Activated naive CD8-positive, alpha-beta T cell treated with anti-CD3 and anti-CD28 coated beads, Interleukin-2, amount 10 ng/mL, durations not matched to agents 7 days and 5 days (primary cell): ENCODE measurements at places on chromosomes 3 and 15. TPM values are rescaled to one million over a fixed set of nuclear protein-coding genes. Genes with fewer than 3 reads are reported as not detected.

DNA sequence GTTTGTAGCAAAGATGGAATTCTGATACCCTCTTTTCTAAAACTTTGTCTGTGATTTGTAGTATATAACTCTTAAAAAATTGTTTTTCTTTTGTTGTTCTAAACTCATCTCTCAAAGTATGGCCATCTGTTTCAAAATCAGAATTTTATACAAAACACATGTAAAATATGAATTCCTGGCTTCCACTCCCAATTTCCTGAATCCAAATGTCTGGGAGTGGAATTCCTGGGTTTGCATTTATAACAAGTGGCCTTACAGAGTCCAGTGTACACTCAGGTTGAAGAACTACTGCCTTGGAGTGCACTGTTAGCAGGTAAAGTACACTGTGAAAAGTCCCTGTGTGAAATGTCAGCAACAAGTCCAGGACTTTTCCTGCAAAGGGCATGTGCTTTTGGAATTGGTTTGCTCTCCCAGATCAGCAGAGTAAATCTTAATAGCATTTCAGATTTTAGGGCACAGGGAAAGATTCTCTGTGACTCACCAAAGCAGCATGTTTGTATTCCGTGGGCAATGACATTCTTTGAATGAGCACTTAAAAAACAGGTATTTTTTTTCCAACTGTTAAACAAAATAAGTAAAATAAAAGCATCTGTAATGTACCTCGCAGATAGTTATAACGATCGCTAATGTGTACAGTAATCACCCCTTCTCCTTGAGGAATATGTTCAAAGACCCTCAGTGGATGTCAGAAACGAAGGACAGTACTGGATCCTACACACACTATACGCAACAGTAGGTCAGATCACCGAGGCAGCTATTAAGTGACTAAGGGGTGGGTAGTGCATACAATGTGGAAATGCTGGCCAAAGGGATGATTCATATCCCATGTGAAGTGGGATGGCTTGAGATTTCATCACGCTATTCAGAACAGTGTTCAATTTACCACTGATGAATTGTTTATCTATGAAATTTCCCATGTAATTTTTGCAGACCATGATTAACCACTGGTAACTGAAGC, 2.0 kb upstream of the CLDN16 start:
- DNase-seq: no peak
- no peaks in the 10 kb centered on the region for H3K36me3 ChIP-seq
- H3K27ac ChIP-seq: no peak overlapping the region
- H3K4me1 ChIP-seq: no peaks in the 10 kb centered on the region

GRCh38 chr3:62065985-62066693, 307.2 kb downstream of the FEZF2 start:
- no peak overlapping the region for H3K4me3 ChIP-seq
- H3K36me3 ChIP-seq: no peaks in the 10 kb centered on the region
- no peak for DNase-seq
- no peaks in the 10 kb centered on the region for H3K4me1 ChIP-seq
- H3K27ac ChIP-seq: no peak overlapping the region
- H3K27me3 ChIP-seq: no peaks in the 10 kb centered on the region

- peak overlapping the region; percentile 56 for H3K27ac ChIP-seq
- peaks cover 5% of the 10 kb centered on the region for H3K36me3 ChIP-seq
- peak overlapping the region; percentile 2 for H3K4me3 ChIP-seq
- peaks cover 9% of the 10 kb centered on the region for H3K4me1 ChIP-seq
These were observed 66.4 kb upstream of the CCNL1 start for GRCh38 chr3:157226173-157226847.

- H3K27me3 ChIP-seq: no peaks in the 10 kb centered on the region
- no peak overlapping the region for H3K4me3 ChIP-seq
- DNase-seq: no peak
- H3K4me1 ChIP-seq: no peaks in the 10 kb centered on the region
These were observed 30.1 kb downstream of the SCG5 start for GRCh38 chr15:32671339-32672325.

DNA sequence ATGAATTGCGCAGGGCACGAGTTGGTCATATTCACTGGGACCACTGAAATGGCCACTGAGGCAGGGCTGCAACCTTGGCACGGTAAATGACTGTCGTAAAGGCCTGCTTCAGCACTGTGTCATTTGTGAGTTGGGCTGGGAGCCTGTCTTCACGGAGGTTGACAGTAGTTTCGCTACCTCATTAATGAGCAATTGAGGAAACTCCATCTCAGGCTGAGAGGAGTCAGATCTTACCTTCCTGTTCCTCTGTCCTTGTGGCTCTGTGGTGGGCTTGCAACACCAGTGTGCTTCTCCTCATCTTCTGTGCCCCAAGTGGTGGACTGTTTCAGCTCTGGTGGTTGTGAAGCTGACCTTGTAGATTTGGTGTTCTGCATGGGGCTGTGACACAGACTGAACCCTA, 80.1 kb upstream of the EIF1B start:
- no peak overlapping the region for H3K27ac ChIP-seq
- DNase-seq: no peak
- no peaks in the 10 kb centered on the region for H3K27me3 ChIP-seq
- H3K4me1 ChIP-seq: peaks cover 3% of the 10 kb centered on the region
- peaks cover 4% of the 10 kb centered on the region for H3K36me3 ChIP-seq
- no peak overlapping the region for H3K4me3 ChIP-seq

GRCh38 chr3:128585974-128586373, 64.6 kb downstream of the RPN1 start:
- no peak overlapping the region for H3K27ac ChIP-seq
- no peak overlapping the region for H3K4me3 ChIP-seq
- H3K36me3 ChIP-seq: peaks cover 3% of the 10 kb centered on the region
- peaks cover 3% of the 10 kb centered on the region for H3K27me3 ChIP-seq
- DNase-seq: no peak
- peaks cover 10% of the 10 kb centered on the region for H3K4me1 ChIP-seq

DNA sequence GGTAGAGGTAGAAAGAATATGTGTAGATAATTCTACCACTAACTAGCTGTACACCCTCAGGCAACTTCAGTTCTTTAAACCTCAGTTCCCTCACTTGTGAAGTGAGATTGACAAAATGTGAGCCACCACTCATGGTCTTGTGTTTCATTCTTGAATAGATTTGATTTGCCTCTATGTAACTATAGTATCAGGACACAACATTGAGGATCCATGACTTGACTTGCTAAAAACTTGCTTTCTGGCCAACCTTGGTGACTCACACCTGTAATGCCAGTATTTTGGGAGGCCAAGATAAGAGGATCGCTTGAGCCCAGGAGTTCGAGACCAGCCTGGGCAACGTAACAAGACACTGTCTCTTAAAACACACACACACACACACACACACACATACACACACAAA, 115.8 kb upstream of the FLNB start:
- no peak overlapping the region for H3K4me3 ChIP-seq
- H3K36me3 ChIP-seq: peaks cover 6% of the 10 kb centered on the region
- H3K27me3 ChIP-seq: no peaks in the 10 kb centered on the region
- DNase-seq: no peak

DNA sequence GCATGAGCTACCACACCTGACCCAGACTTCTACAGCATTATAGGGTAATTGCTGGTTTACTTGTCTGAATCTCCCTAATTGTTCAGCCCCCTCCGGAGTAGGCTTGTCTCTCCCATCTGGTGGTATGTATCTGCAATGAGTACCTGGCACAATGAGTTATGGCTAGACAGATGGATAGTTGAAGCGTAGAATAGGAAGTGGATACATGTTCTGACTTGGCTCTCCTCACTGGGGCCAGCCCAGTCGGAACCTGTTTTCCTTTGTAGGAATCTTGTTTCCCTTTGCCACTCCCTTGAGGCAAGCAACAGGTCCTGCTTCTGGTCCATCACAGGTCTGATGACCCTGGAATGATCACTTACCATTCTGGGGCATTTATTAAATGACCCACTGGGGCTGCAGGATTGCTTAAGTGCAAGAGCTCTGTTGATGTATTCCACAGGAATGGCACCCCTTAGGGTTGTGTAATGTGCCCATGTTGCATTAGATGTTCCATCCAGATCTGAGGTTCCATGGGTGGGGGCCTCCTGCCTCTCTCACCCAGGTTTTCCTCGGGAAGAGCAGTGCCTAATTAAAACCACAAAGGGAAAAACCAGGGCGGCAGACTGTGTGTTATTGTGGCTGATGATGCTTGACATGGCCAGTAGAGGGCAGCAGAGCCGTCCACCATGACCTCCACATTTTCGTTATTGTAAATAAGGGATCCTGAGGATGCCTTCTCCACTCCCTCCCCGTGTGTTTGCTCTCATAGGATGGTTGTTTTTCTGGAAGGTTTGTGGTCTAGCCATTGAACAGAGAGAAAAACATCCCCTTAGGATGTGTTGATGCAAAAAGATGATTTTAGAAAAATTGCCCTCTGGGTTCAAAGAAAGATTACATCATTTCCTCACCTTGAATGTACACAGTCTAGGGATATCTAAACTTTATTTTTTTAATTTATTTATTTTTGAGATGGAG, 58.0 kb downstream of the CMTM8 start:
- peak; percentile 61 for DNase-seq
- peak overlapping the region; percentile 77 for H3K27ac ChIP-seq
- H3K4me3 ChIP-seq: peak overlapping the region; percentile 62
- peaks cover 17% of the 10 kb centered on the region for H3K4me1 ChIP-seq
- no peaks in the 10 kb centered on the region for H3K36me3 ChIP-seq

GRCh38 chr3:8325306-8325705, 176.3 kb upstream of the LMCD1 start:
- H3K4me3 ChIP-seq: no peak overlapping the region
- no peaks in the 10 kb centered on the region for H3K4me1 ChIP-seq
- DNase-seq: no peak
- no peak overlapping the region for H3K27ac ChIP-seq

GRCh38 chr3:164194842-164195241, 883.5 kb downstream of the SI start:
- H3K4me3 ChIP-seq: no peak overlapping the region
- H3K27ac ChIP-seq: no peak overlapping the region
- no peaks in the 10 kb centered on the region for H3K4me1 ChIP-seq
- DNase-seq: no peak

DNA sequence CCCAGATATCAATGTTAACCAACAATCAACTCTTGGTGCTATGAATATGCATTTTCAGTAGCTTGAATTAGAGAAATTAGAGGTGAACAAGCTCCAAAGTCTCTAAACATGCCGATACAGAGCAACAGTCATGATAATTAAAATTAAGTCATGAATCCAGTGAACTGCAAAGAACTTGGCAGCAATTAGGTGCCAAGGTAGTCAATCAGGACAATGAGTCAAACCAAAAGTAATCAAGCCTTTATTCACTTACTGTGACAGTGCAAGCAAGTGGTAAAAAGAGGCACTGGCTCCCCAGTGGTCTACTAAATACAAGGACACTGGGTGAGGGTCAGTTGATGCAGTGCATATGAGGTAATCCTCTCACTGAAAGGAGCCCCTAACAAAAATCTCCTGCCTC, 1.8 kb downstream of the ZNF770 start:
- no peak for DNase-seq
- peaks cover 22% of the 10 kb centered on the region for H3K4me1 ChIP-seq
- H3K27me3 ChIP-seq: no peaks in the 10 kb centered on the region
- peak overlapping the region; percentile 94 for H3K4me3 ChIP-seq
- H3K27ac ChIP-seq: peak overlapping the region; percentile 95

GRCh38 chr15:93467337-93467736, 378.3 kb upstream of the RGMA start:
- H3K4me1 ChIP-seq: no peaks in the 10 kb centered on the region
- DNase-seq: no peak
- H3K4me3 ChIP-seq: no peak overlapping the region
- peaks cover 6% of the 10 kb centered on the region for H3K27me3 ChIP-seq
- H3K36me3 ChIP-seq: no peaks in the 10 kb centered on the region

DNA sequence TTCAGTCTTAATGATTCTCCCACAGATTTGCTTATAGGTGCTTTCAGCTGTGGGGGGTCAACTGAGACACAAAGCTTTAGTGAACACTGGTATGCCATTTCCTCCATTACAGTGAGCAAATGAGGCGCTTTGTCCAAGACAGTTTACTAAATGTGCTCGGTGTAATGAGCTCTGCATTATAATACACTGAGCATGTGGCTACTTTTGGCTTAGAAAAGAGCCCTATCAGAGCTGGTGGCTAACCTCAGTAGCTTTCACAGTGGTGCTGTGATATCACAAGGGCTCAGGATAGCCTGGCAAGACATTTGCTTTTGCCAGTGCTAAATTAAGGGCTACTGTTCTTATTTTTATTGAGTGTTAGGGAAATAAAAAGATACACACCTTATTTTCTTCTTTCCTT, 749.7 kb upstream of the ARPP21 start:
- no peaks in the 10 kb centered on the region for H3K27me3 ChIP-seq
- no peaks in the 10 kb centered on the region for H3K36me3 ChIP-seq
- no peak overlapping the region for H3K27ac ChIP-seq
- no peaks in the 10 kb centered on the region for H3K4me1 ChIP-seq

DNA sequence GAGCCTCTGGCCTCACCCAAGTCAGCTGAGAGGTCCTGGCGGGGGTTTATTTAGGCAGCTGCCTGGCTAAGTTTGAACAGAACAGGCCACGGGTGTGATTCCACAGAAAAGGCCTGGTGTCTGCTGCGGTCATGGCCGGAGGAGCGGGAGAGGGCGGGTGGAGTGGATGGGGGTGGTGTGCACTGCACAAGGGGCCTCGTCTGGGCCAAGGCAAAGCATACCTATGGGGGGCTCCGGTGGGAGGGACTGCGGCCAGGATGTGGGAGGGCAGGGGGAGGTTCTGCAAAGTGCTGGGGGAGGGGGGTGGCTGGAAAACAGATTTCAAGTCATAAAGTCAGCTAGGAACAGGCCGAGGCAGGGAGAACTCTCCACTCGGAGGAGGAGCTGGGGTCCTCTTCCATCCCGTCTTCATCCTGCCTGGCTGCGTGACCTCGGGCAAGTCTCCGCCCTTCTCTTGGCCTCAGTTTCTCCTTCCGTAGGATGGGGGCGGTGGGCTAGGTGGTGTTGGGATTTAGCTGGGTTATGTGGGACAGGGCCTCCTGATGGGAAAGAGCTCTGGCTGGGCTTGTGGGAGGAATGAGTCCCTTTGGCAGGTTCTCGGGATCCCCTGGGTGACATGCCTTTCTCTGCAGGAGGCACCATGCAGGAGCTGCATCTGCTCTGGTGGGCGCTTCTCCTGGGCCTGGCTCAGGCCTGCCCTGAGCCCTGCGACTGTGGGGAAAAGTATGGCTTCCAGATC, 878 bp downstream of the ISLR start:
- H3K27ac ChIP-seq: no peak overlapping the region
- H3K4me3 ChIP-seq: no peak overlapping the region
- H3K36me3 ChIP-seq: no peaks in the 10 kb centered on the region

DNA sequence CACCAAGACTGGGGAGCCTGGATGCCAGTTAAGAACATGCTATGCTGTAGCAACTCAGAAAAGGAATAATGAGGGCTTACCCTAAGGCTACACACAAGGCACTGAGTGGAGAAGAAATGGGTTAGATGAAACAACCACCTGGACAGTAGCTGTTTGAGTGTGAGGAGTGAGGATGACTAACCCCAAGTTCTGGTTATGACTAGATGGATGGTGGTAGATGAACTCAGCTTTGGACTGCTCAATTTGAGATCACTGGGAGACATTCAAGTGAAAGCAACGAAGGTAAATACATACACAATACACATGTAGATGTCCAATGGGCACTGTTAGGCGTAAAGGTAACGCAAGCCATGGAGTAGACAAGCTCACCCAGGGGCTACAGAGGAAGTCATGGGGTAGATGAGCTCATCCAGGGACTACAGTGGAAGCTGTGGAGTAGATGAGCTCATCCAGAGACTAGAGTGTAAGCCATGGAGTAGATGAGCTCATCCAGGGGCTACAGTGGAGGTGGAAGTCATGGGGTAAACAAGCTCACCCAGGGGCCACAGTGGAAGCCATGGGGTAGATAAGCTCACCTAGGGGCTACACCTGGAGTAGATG, 98.3 kb downstream of the ANO10 start:
- DNase-seq: no peak
- peaks cover 11% of the 10 kb centered on the region for H3K36me3 ChIP-seq
- H3K4me3 ChIP-seq: no peak overlapping the region
- H3K27me3 ChIP-seq: no peaks in the 10 kb centered on the region
- no peak overlapping the region for H3K27ac ChIP-seq

Gene POLR2H
- total RNA-seq: 88.2 TPM

Gene TPRA1
- 33.9 TPM for total RNA-seq
